ENCODE measurements at places on chromosomes 16 and 17.
A peak's percentile ranks its signal among the peaks of the same experiment; 100 is the strongest.

DNA sequence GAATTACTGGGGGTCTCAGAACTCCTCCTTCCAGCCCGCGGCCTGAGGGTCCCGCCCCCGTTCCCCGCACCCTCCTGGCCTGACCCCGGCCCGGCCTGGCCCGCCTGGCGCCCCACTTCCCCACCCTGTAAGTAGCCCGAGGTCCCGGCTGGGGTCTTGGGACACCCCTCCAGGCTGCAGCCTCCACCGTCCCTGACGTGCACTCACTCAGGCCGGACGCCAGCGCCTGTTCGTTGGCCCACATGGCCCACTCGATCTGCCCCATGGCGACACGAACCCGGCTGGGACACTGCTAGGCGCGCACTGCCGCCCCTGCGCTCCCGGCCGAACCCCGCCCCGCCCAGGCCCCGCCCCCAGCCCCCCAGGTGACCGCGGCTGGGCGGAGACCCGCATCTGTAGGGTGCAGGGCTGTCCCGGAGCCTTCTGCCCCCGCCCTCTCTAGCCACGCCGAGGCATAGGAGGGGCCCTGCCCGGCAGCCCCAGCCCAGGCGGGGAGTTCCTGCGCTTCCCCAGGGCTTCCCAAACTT, at the start of gene CYBA:
CYBA (minus strand) TSS at position 305 of the 527 bp plus-strand sequence; CDS start at position 265, 40 bp downstream.
- DNase-seq, result peak; percentile 93

DNA sequence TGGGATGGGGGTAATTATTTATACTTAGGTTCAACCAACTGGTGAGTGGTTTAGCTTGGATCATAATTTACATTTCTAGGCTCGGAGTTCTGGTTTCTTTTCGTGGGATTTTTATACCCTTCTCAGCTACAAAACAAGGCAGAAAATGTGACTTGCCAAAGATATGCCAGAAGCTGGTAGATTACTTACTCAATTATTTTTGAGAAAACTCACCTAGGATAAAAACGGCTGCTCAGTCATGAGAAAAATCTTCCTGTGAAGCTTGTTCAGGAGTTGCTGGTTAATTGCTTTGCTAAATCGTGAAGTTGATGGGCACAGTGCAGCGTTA, 1.1 kb downstream of the NDEL1 start:
- DNase-seq, result no peak

DNA sequence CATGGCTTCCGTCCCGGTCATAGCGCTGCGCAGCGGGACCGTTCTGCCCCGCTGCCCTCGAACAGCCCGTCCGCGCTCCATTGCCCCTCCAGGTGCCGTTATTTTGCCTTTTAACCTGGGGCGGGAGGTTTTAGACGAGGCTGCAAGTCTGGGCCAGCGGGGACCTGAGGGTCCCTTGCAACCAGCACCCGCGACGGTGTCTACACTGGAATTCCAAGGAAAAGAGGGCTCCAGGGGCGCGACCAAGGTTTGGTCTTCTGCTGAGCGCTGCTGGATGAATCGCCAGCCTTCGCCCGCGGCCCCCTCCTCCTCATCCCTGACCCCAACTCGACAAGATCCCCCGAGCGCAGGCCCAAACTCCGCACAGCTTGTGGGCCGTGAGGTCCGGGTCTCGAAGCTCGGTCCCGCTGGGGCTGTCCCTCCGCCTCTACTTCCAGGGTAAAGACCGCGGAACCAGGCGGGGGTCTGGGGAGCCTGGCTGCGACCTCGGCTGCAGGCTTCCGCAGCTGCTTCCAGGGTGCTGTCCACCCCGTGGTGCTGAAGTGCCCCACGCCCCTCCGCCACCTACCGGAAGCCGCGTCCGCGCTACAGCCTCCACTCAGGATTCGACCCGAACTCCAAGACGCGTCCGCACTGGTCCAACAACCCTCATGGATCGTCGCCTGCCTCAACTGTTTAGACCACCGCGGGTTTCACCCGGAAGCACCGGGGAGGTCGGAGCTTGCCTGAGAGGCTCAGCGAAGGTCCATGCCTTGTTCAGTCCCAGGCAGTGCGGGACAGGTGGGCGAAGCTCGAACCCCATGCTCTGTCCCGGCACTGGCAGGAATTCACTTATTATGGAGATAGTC, 10.1 kb upstream of the CA4 start:
- DNase-seq, result peak; percentile 84

GRCh38 chr17:83037084-83037873, 42.1 kb upstream of the METRNL start:
- peak; percentile 47 for DNase-seq

GRCh38 chr17:42586514-42587230, 9.1 kb upstream of the PSMC3IP start:
- no peak for DNase-seq
